ENCODE measurements at places on chromosomes 13 and 19.
A peak's percentile ranks its signal among the peaks of the same experiment; 100 is the strongest.

- no peak for DNase-seq
These were observed 361.6 kb upstream of the PCDH20 start for GRCh38 chr13:61777271-61777670.

GRCh38 chr13:112756081-112756480 is 66.2 kb downstream of the ATP11A start:
- DNase-seq, result no peak

- DNase-seq, result no peak
These were observed 72.4 kb downstream of the KDM4B start for GRCh38 chr19:5041168-5041912.

DNA sequence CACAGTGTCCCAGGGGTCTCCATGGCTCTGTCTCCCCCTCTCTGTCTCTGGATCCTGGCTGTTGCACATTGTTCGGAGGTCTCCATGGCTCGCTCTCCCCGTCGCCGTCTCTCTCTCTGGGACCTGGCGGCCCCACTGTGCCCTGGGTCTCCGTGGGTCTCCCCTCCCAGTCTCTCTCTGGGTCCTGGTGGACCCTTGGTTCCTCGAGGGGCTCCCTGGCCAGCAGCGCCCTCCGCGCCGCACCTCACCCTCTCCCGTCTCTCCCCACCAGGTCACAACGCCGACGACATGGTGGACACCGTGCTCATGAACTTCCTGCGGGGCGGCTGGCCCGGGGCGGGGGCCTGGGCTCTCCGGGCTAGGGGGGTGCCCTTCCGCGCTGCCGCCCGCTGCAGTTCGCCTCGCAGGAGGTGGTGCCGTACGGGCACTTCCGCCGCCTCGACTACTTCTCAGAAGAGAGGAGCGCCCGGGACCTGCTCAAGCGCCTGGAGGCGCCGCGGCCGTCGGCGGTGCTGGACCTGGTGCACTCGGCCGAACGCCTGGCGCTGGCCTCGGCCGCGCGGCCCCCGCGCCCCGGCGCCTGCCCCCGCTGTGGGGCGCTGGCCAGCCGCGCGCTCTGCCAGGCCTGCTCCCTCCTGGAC is 29.1 kb downstream of the SIGLEC5 start:
- DNase-seq, result no peak

GRCh38 chr13:39900106-39900750 is 244.8 kb downstream of the COG6 start:
- no peak for DNase-seq

GRCh38 chr19:42132030-42132628 is at the start of gene POU2F2:
TSS of gene POU2F2 (minus strand) at chr19:42132446. CDS start at chr19:42132411, 35 bp downstream.
- peak; percentile 91 for DNase-seq

GRCh38 chr19:9709305-9709704 is 34.4 kb upstream of the ZNF562 start:
- no peak for DNase-seq

DNA sequence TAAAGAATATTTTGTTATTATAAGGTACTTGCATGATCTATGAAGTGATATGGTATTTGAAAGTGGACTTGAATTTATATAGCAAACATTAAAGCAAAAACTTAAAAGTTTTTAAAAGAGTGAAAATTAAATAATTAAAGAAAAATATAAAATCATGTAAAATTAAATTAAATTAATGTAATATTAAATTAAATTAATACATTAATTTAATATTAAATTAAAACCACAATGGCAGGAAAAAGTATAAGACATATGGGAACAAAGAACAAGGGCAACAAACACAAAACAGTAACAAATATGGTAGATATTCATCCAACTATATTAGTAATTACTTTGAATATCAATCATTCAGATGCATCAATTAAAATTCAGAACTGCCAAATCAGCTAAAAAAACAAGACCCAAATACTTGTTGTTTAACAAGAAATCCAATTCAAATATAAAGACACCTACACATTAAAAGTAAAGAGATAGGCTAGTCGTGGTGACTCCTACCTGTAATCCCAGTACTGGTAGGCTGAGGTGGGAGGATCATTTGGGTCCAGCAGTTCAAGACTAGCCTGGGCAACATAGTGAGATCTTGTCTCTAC is 992.2 kb upstream of the MIR17HG start:
- no peak for DNase-seq

DNA sequence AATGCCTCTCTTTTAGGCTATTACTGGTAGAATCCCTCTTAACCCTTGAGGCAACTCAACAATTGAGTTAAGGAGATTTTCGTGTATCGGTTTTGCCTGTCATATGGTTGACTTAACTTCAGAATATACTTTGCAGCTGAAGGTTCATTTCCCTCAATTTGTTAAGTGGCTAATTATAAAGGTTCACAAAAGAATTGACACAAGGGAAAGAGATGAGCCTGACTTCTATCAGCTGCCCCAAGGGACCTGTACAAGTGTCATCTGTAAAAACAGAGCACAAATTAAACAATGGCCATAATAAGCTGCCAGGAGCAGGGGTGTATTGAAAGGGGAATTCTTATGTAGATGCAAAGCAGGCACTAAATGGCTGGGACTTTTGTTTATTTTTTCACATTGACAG is 334.8 kb upstream of the OBI1 start:
- DNase-seq, result no peak

GRCh38 chr19:45187421-45188100 is 9.0 kb downstream of the BLOC1S3 start:
- DNase-seq, result peak; percentile 31

DNA sequence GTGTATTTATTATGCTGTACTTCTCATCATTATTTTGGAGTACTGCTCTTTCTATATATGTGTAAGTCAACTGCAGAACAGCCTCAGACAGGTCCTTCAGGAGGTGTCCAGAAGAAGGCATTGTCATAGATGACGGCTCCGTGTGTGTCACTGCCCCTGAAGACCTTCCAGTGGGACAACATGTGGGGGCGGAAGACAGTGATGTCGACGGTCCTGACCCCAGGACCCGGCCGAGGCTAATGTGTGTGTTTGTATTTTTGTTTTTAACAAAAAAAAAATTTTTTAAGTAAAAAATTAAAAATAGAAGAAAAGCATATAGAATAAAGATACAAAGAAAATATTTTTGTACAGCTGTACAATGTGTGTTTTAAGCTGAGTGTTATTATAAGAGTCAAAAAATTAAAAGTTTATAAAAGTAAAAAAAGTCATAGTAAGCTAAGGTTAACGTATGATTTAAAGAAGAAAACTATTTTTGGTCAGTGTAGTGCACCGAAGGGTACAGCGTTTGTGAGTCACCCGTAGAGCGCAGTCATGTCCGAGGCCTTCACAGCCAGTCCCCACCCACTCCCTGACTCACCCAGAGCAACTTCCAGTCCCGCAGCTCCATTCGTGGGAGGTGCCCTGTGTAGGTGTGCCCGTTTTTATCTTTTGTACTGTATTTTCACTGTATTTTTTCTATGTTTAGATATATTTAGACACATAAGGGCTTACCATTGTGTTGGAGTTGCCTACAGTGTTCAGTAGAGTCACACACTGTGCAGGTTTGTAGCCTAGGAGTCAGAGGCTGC is 42.2 kb upstream of the SPACA7 start:
- no peak for DNase-seq

GRCh38 chr13:100330662-100331061 is 241.8 kb downstream of the PCCA start:
- DNase-seq, result no peak

DNA sequence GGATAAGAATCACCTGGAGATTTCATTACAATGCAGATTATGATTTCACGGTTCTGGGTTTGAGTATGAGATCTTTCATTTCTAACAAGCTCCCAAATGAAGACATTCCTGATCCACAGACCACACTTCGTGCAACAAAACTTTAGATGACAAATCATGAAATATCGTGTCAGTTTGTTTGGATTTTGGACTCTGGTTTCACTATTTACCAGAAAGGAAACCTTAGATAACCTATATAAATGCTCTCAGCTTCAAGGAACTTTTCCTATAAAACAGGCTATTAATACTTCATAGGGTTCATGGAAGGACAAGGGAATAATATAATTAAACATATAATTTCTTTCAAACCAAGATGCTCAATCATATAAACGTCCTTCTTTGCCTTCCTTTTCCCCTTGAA is 930.5 kb upstream of the SLC10A2 start:
- DNase-seq, result no peak

DNA sequence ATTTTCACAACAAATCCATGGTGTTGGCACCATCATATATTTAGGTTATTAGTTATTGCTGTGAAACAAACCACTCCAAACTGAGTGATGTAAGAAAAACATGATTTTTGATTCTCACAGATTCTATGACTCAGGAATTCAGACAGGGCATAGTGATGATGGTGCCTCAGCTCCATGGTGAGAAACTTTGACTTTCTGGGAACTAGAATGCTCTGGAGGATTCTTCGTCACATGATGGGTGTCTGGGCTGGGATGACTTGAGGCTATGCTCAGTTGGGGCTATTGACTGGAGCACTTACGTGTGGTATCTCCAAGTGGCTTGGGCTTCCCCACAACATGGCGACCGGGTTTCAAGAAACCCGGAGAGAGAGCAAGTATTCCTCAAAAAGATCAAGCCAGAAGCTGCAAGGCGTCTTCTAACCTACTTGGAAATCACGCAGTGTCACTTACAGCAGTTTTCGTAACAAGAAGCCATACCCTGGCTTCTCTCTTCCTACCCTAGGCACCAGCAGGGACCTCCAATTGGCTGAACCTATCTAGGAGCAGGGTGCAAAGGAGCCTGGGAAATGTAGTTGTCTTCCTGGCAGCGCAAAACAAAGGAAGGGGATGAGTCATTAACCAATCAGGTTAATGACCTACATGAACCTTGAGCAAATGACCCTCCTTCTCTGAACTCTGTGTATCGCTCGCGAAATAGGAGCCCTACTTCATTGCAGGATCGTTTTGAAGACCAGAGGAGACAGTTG is 22.4 kb downstream of the VAV1 start:
- DNase-seq, result no peak

GRCh38 chr19:15934332-15935078 is at the start of gene CYP4F11:
TSS of gene CYP4F11 (minus strand) at chr19:15934529. CDS start at chr19:15934408, 121 bp downstream.
- DNase-seq, result peak; percentile 20

DNA sequence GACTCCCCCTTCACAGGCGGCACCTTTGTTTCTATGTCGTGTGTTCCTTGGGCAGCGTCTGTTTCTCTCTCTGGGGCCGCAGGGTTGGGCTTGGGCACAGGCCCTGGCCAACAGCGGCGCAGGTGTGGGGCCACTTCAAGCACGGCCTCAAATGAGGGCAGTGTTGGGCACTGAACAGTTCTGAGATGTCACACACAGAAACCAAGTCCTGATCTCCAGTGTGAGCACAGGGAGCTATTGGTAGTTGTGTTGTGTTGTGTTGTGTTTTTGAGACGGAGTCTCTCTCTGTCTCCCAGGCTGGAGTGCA is 42.7 kb downstream of the GATAD2A start:
- no peak for DNase-seq

DNA sequence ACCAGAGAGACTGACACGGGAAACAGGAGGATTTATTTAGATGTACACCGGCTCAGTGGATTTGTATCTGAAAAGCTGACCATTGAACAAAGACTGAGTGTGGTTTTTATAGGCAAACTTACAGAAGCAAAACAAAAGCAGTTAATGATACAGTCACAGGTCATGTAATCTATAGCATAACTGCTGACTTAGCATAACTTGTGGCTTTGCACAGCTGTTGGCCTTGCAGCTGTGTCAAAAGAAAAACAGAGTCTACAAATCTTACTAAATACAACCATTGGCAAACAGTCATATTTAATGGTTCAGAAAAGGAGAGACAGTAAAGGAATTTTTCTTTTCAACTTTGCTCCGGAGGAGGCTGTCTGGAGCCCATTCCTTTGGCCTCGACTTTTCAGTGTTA is 2.3 kb upstream of the ILF3 start:
- no peak for DNase-seq

- DNase-seq, result no peak
These were observed 1.7 kb downstream of the RTN2 start for GRCh38 chr19:45495178-45495577.

- no peak for DNase-seq
These were observed 46.0 kb downstream of the DNM2 start for GRCh38 chr19:10763828-10764339.

- DNase-seq, result no peak
These were observed 341.9 kb upstream of the TMTC4 start for GRCh38 chr13:101016475-101016874.

DNA sequence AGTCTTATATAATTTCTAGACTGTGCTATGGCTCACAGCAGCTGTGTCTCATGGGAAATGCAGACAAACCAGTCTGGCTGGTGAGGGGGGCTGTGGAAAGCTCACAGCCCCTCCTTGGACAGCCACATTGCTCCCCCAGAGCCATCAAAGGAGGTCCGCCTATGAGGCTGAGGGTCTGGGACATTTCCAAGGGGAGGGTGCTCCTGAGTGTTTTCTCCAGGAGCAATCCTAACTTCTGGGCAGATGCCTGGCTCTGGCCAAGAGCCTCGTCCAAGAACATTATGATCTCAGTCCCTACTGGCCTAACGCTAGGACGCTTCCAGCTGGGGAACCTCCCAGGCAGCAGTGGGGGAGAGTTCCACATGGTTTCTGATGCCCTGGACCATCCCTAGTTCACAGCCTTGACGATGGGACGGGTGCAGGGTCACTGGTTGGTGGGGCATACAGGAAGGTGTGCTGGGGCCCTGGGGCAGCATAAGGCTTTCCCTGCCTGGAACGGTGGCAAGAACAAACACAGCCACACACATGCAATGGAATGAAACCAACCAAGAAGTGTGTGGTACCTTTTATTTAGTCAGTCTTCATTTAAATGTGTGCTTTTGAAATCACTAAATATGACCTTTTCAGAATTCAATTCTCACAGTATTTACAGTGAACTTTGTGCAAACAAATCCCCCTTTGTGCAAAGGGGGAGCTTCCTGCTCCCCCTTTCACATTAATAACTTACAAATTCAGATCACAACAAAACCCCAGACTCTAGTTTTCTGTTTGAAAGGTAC is 60.6 kb downstream of the CDADC1 start:
- no peak for DNase-seq

GRCh38 chr13:72113076-72113475 is 246.1 kb upstream of the DACH1 start:
- no peak for DNase-seq

- DNase-seq, result peak; percentile 50
These were observed 58.7 kb upstream of the PABPC3 start for GRCh38 chr13:25037057-25037813.

DNA sequence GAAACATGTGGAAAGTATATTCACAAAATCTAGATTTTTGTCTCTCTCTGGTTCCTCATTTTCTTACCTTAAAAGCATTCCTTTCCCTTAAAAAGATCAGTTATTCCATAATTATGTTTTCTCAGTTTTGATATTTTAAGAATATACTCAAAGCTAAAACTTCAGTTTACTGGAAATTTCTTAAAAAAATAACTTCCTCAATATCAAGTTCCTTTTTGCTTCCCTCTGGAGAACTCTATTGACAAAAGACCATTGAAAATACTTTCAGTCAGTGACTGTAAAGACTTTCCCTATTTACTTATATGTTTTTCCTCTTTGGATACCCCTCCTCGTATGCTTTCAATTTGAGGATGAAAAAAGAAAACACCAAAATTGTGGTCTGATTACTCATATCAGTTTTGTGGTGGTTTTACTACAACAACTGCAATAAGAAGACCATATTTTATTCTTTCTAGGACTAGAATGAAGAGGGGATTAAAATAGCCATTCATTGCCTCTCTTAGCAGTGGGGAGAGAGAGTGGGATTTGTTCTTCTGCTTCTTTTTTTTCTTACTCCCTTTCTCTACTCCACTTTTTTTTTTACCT is 113.2 kb downstream of the ESD start:
- DNase-seq, result no peak

- no peak for DNase-seq
These were observed 7.6 kb upstream of the EGLN2 start for GRCh38 chr19:40791349-40791748.
